ENCODE measurements at places on chromosomes 4 and X.

DNA sequence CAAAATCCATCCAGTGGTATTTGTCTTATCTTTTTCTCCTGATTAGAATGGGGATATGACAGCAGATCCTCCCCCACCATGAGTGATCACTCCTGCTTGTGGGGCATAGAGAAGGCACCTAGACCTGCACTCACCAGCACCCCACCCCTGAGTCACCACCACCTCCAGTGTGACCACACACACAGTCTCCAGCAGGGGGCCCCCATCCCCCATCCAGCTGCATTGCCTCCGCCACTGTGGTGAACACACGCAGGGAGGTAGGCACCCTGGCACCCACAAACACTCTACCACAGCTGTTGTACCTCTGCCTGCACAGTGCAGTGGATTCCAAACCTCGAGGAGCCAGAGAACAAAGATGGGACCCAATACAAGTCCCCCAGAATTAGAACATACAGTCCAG, 9.0 kb upstream of the MAGEA8 start:
- peak; percentile 44 for DNase-seq

DNA sequence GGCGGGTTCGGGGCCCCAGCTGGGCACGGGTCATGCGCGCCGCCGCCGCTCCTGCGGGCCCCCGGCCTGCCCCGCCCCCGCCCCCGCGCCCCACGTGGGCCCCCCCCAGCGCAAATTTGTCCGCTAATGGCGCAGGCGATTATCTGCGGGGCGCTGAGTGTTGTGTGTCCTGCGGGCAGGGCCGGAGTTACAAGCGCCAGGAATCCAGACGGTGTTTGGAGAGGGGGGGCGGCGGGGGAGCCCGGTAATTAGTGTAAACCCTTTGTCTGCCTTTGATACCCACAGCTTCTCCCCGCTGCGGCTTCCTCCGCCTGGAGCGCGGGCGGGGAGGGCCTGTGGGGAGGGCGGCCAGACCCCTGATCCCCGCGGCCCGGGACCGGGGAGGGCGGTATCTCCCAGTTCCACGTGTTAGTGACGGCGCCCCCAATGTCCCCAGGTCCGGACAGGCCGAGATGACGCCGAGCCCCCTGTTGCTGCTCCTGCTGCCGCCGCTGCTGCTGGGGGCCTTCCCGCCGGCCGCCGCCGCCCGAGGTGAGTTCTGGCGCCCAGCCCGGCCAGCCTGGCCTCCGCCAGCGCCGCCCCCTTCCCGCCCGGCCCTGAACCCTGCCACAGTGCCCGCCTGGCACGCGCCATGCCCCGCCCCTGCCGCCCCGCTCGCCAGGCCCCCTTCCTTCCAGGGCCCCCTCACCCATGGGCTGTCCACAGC, 761 bp downstream of the FGFRL1 start:
- DNase-seq: peak; percentile 38

- DNase-seq: no peak
Observed at GRCh38 chrX:153465691-153466380, 4.5 kb downstream of the HAUS7 start.

GRCh38 chr4:152415980-152416379, 119.9 kb downstream of the FBXW7 start:
- no peak for DNase-seq

GRCh38 chr4:113561758-113562157, 199.8 kb downstream of the CAMK2D start:
- DNase-seq: no peak

- DNase-seq: no peak
Observed at GRCh38 chr4:95409750-95410149, 139.0 kb downstream of the UNC5C start.
